Activated T-helper 1 cell treated with anti-CD3 and anti-CD28 coated beads, Interleukin-12 subunit alpha, Interleukin-12 subunit beta, Interleukin-2, Interleukin-4 antibody, amounts not matched to agents 30 ng/mL and 10 ng/mL and 1 ng/mL, durations not matched to agents 14 hours and 24 hours and 36 hours (primary cell): ENCODE measurements at places on chromosomes 7 and 10. TPM values are rescaled to one million over a fixed set of nuclear protein-coding genes. Genes with fewer than 3 reads are reported as not detected.

GRCh38 chr10:74371696-74372095, 220.7 kb downstream of the ADK start:
- no peaks in the 10 kb centered on the region for H3K4me1 ChIP-seq
- no peak for DNase-seq
- peaks cover 4% of the 10 kb centered on the region for H3K36me3 ChIP-seq

GRCh38 chr7:140609646-140610045, 31.0 kb downstream of the DENND2A start:
- H3K27ac ChIP-seq, result no peak overlapping the region
- no peaks in the 10 kb centered on the region for H3K36me3 ChIP-seq
- H3K4me3 ChIP-seq, result no peak overlapping the region
- H3K4me1 ChIP-seq, result no peaks in the 10 kb centered on the region
- no peak for DNase-seq
- peaks cover 3% of the 10 kb centered on the region for H3K27me3 ChIP-seq

- no peak for DNase-seq
- no peaks in the 10 kb centered on the region for H3K4me1 ChIP-seq
- H3K27me3 ChIP-seq, result no peaks in the 10 kb centered on the region
- H3K27ac ChIP-seq, result no peak overlapping the region
- H3K36me3 ChIP-seq, result no peaks in the 10 kb centered on the region
- H3K4me3 ChIP-seq, result no peak overlapping the region
Measured at GRCh38 chr10:129785536-129785981, 178.5 kb downstream of the EBF3 start.

- H3K4me3 ChIP-seq, result no peak overlapping the region
- no peaks in the 10 kb centered on the region for H3K36me3 ChIP-seq
- no peak overlapping the region for H3K27ac ChIP-seq
- peaks cover 3% of the 10 kb centered on the region for H3K27me3 ChIP-seq
- DNase-seq, result no peak
Measured at GRCh38 chr7:31061185-31061584, 9.1 kb downstream of the ADCYAP1R1 start.

- no peaks in the 10 kb centered on the region for H3K27me3 ChIP-seq
- no peak overlapping the region for H3K4me3 ChIP-seq
- H3K27ac ChIP-seq, result no peak overlapping the region
Measured at GRCh38 chr10:102010961-102011360, 45.0 kb downstream of the ARMH3 start.

GRCh38 chr7:34096198-34096651, 190.9 kb downstream of the BMPER start:
- no peak for DNase-seq
- peaks cover 1% of the 10 kb centered on the region for H3K27me3 ChIP-seq
- no peak overlapping the region for H3K4me3 ChIP-seq
- H3K27ac ChIP-seq, result no peak overlapping the region

EBLN1 gene
- not detected in 2 replicates for total RNA-seq

DNA sequence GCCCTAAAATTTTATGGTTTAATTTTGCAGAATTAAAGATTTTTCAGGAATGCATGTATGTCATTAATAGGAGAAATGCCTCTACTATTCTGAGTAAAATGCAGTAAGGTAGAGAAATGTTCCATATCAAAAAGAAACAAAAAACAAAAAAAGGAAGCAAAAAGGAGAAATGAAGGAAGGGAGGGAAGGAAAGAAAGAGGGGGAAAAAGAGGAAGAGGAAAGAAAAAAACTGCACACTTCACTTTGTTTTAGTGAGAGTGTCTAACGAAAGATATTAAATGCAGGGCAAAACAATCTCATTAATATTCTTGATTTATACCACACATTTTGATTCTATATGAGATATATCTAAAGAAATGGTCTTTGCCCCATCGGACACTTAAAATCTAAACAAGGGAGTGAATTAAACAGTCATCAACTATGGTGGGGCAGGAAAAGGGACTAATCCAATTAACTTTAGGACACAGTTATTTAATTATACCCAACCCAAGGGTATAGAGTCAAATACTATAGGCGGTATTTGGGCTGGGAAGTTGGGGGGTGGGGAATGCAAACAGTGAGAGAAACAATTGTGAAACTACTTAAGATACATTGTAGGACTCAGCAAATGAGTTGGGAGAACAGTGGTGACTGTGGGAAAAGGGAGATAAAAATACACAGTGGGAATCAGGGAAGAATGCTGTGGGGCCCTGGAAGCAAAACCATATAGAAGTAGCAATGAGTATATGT, 27.0 kb downstream of the IMMP2L start:
- H3K4me1 ChIP-seq, result no peaks in the 10 kb centered on the region
- no peak overlapping the region for H3K27ac ChIP-seq
- no peaks in the 10 kb centered on the region for H3K36me3 ChIP-seq
- no peak for DNase-seq

NKX1-2 gene
- total RNA-seq, result not detected in 2 replicates

OR9A2 gene
- not detected in 2 replicates for total RNA-seq

GRCh38 chr7:150830937-150831336, 21.4 kb upstream of the AOC1 start:
- H3K4me3 ChIP-seq, result no peak overlapping the region
- no peaks in the 10 kb centered on the region for H3K4me1 ChIP-seq
- no peaks in the 10 kb centered on the region for H3K36me3 ChIP-seq
- no peak for DNase-seq
- no peak overlapping the region for H3K27ac ChIP-seq

SFTPA1 gene
- total RNA-seq, result not detected in 2 replicates

HOGA1 gene
- total RNA-seq, result not detected in 2 replicates

GRCh38 chr10:122363722-122364463, 10.6 kb upstream of the PLEKHA1 start:
- no peaks in the 10 kb centered on the region for H3K36me3 ChIP-seq
- peaks cover 18% of the 10 kb centered on the region for H3K27me3 ChIP-seq
- H3K4me1 ChIP-seq, result no peaks in the 10 kb centered on the region
- no peak overlapping the region for H3K4me3 ChIP-seq
- H3K27ac ChIP-seq, result no peak overlapping the region

DNA sequence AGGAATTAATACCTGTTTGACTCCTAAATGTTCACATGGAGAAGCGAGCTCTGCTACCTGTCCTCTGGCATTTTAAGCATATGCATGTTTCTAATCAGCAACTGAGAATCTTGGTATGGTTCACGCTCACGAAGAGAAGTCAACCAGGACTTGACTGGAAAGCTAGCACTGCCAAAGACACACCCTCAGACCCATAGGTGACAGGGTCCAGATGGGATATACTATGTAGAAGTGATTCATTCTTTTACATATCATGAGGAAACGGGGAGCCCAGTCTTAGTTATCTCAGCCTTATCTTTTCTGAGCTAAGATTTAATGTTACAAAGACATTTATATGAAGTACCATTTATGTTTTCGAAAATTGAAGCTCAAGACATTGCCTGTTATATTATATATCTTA, 313.0 kb downstream of the DOCK4 start:
- no peak overlapping the region for H3K27ac ChIP-seq
- H3K4me3 ChIP-seq, result no peak overlapping the region
- no peaks in the 10 kb centered on the region for H3K27me3 ChIP-seq
- no peaks in the 10 kb centered on the region for H3K4me1 ChIP-seq

DNA sequence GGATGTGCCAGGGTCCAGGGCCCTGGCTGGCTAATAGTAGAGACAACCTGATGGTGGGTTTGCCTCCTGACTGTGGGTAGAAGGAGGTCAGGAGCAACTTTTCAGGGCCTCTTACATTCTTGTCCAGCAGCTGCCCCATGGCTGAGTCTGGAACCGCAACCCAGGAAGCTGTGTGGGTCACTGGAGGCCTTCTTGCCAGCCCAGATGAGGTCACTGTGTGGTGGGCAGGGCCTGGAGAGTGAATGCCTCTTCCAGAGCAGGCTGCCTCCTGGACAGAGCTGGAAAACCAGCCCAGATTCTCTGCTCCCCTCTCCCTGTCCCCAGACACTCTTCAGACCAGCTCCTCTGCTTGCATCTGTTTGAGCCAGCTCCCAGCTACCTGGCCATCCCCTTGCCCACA, 43.5 kb upstream of the LEP start:
- H3K4me3 ChIP-seq, result no peak overlapping the region
- H3K36me3 ChIP-seq, result peaks cover 2% of the 10 kb centered on the region
- DNase-seq, result no peak
- peaks cover 6% of the 10 kb centered on the region for H3K4me1 ChIP-seq

GRCh38 chr10:35003906-35004305, 86.2 kb downstream of the CUL2 start:
- no peak overlapping the region for H3K4me3 ChIP-seq
- H3K36me3 ChIP-seq, result peaks cover 7% of the 10 kb centered on the region
- no peaks in the 10 kb centered on the region for H3K4me1 ChIP-seq
